ENCODE measurements at places on chromosomes 7 and 10.

DNA sequence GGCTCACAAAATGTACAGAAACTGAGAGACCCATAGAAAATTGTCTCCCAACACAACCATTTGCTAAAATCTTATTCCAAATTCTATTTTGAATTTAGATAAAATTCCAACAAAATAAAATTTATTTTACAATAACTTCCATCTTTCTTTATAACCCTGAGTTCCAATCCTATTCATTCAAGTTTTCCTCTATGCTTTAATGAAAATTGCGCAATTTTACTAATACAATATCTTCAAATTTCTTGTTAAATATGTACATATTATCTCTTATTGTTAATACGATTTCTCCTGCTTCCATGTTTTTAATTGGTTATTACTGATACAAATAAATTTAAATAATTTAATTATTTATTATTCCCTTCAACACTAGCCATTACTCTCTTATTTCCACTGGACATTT is 645.2 kb upstream of the COBL start:
- no peak for DNase-seq

DNA sequence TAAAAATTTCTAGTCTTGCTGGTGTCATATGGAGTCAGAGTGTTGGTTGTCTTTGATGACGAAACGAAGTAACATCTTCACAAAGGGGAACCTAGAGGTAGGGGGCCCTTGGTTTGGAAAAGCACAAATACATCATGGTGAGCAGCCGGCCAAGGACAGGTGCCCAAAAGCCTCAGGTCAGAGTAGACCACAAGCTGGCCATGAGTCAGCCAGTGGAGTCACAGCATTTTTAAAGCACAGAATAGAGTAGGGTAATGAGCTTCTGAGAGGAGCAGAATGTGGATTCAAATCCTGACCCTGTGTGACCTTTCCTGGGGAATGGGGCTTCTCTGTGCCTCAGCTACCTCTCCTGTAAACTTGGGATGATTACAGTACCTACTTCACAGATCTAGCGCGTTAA is 5.3 kb downstream of the CAMK2B start:
- peak; percentile 63 for DNase-seq

GRCh38 chr7:108030516-108030915 is 27.6 kb upstream of the LAMB1 start:
- DNase-seq, result peak; percentile 73

GRCh38 chr10:5944389-5945189 is 32.8 kb downstream of the IL15RA start:
- DNase-seq, result peak; percentile 96

DNA sequence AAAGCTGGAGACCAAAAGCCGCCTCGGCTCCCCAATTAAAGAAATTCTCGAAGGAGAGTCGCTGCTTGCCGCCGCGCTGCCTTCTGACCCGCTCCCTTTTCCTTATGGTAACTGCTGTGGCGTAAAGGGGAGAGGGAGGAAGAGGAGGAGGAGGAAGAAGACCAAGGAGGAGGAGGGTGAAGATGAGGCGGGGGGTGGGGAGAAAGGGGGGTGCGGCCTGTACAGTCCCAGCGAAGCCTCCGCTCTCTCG is 388 bp downstream of the CNOT4 start:
- no peak for DNase-seq

GRCh38 chr10:73998929-73999691 is 1.2 kb downstream of the VCL start:
- peak; percentile 95 for DNase-seq

All from M059J (cell line).